Left lobe of liver (tissue), 2 donors: ENCODE measurements at places on chromosomes 2 and 18.
A peak's percentile ranks its signal among the peaks of the same experiment; 100 is the strongest.

GRCh38 chr18:12463191-12463590 lies 55.5 kb downstream of the PRELID3A start:
- DNase-seq, result no peak

DNA sequence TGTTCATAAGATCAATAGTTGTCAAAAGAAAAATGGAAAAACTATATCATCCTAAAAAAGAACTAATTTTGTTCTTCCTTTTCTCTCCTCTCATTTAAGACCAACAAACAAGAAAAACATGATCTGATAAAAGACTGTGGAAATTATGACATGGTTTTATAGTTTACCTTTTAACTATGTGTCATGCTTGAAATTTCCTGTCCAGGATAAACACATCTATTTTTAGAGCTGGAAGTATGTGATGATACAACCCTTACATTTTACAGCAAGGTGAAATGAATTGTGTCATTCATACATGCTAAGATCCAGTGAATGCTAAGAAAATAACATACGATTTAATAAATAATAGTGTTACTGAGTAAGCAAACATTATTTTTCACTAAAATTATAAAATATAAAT lies 89.9 kb downstream of the GULP1 start:
- DNase-seq, result no peak

- DNase-seq, result no peak
Observed at GRCh38 chr2:62920070-62920469, 130.6 kb upstream of the OTX1 start.

- no peak for DNase-seq
Observed at GRCh38 chr2:75204833-75205232, 5.5 kb upstream of the TACR1 start.

DNA sequence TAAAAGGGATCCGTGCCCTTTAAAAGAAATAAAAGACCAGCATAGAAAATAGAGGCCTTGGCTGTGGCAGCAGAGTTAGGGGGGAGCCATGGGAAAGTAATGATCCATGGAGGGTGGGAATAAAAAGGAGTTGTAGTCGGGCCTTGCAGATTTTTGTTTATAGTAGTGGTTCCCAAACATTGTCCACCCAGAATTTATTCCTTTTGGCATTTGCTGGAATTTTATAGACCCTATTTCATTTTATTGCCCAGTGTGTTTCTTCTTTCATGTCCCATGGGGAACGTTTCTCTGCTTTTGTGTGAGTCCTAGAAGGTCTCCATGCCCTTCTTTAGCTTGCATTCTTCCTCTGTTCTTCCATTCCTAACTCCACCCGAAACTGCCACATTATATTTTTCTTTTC lies 222.2 kb downstream of the LTBP1 start:
- no peak for DNase-seq

- no peak for DNase-seq
Observed at GRCh38 chr2:152200101-152200500, 24.5 kb upstream of the STAM2 start.

- DNase-seq, result peak; percentile 48
Observed at GRCh38 chr2:8568543-8569302, 113.1 kb upstream of the ID2 start.
